ENCODE measurements at places on chromosomes 3 and 15. TPM values are rescaled to one million over a fixed set of nuclear protein-coding genes. Genes with fewer than 3 reads are reported as not detected.

GRCh38 chr3:159919873-159920272 is 68.8 kb upstream of the IL12A start:
- H3K27ac ChIP-seq, result no peak overlapping the region
- DNase-seq, result no peak
- H3K27me3 ChIP-seq, result peaks cover 23% of the 10 kb centered on the region
- H3K4me3 ChIP-seq, result no peak overlapping the region

DNA sequence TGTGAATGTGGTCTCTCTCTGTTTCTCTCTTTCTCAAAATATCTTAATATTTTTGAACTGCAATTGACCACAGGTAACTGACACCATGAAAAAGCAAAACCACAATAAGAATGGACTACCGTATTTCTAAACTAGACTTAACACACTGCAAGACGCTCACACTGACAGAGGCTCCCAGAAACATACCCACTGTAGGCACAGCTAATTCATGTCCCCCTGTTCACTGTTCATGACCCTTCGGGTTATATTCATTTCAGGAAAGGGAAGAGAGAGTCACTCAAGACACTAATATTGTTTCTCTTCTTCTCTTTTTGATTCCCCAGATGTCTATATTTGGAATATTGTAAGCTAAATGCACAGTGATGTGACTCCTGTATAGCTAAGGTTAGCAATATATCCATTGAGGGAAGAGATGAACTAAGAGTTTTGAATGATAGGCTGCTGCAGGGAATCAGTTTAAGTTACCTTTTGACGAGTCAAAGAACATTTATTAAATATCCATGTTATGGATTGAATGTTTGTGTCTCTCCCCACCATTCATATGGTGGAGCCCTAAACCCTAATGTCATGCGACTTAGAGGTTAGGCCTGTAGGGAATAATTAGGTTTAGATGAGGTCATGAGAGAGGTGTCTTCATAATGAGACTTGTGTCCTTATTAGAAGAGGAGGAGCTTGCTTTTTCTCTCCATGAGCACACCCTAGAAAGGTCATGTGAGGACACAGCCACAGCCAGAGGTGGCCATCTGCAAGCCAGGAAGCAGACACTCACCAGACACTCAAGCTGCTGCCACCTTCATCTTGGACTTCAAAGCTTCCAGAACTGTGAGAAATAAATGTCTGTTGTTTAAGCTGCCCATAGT is 216.6 kb upstream of the GRM7 start:
- no peak overlapping the region for H3K4me3 ChIP-seq
- H3K27ac ChIP-seq, result no peak overlapping the region
- no peak for DNase-seq
- no peaks in the 10 kb centered on the region for H3K36me3 ChIP-seq

GRCh38 chr15:80785811-80786354 is 6.7 kb downstream of the CEMIP start:
- DNase-seq, result no peak
- peaks cover 12% of the 10 kb centered on the region for H3K4me1 ChIP-seq
- H3K36me3 ChIP-seq, result no peaks in the 10 kb centered on the region
- no peak overlapping the region for H3K4me3 ChIP-seq

The HRG gene
- total RNA-seq, result not detected
